Aortic smooth muscle cell (primary cell): ENCODE measurements at places on chromosomes 11 and 22. TPM values are rescaled to one million over a fixed set of nuclear protein-coding genes. Genes with fewer than 3 reads are reported as not detected.

The SSRP1 gene
- total RNA-seq: 63.7 and 83.0 TPM in 2 replicates

The OR2AT4 gene
- not detected in 2 replicates for total RNA-seq

The HMOX1 gene
- 80.9 and 87.3 TPM in 2 replicates for total RNA-seq

The FOSL1 gene
- 24.0 and 32.9 TPM in 2 replicates for total RNA-seq

The OR8B8 gene
- total RNA-seq: not detected in 2 replicates

The CRYBB2 gene
- total RNA-seq: not detected in 2 replicates

The RAG1 gene
- 0.53 and 0.75 TPM in 2 replicates for total RNA-seq

The HBG2 gene
- 0.19 TPM in 1 of 2 replicates, not detected in the other for total RNA-seq

The SLC6A5 gene
- total RNA-seq: not detected in 2 replicates

The GRAMD1B gene
- 5.0 and 7.9 TPM in 2 replicates for total RNA-seq

The MRGPRF gene
- total RNA-seq: 25.6 and 33.0 TPM in 2 replicates

The ELMOD1 gene
- total RNA-seq: 0.13 and 0.19 TPM in 2 replicates

The OR52I2 gene
- not detected in 2 replicates for total RNA-seq

The PHOX2A gene
- not detected in 2 replicates for total RNA-seq

The TMEM191C gene
- total RNA-seq: 2.9 and 3.0 TPM in 2 replicates

The VWCE gene
- 0.92 and 2.0 TPM in 2 replicates for total RNA-seq

The MMP11 gene
- total RNA-seq: 4.6 and 5.2 TPM in 2 replicates

The OR6T1 gene
- not detected in 2 replicates for total RNA-seq

The ANKRD42 gene
- total RNA-seq: 14.1 and 19.7 TPM in 2 replicates

The TCN1 gene
- under 0.01 TPM in 1 of 2 replicates, not detected in the other for total RNA-seq

The TOP3B gene
- 14.7 and 15.6 TPM in 2 replicates for total RNA-seq

The FXYD2 gene
- total RNA-seq: not detected in 2 replicates

The GANAB gene
- 243 and 244 TPM in 2 replicates for total RNA-seq

The OR4A16 gene
- total RNA-seq: not detected in 2 replicates

The LRRC32 gene
- 126 and 128 TPM in 2 replicates for total RNA-seq

The CALCA gene
- total RNA-seq: not detected in 2 replicates

The FGF19 gene
- total RNA-seq: not detected in 2 replicates

The APOA4 gene
- total RNA-seq: not detected in 2 replicates

The IGSF9B gene
- 0.68 and 3.8 TPM in 2 replicates for total RNA-seq

The PANX3 gene
- not detected in 2 replicates for total RNA-seq

The DRD4 gene
- total RNA-seq: 0.06 TPM in 1 of 2 replicates, not detected in the other

The NRXN2 gene
- 27.3 and 30.3 TPM in 2 replicates for total RNA-seq

The OR52N4 gene
- not detected in 2 replicates for total RNA-seq

The LRRC10B gene
- total RNA-seq: under 0.01 TPM in 1 of 2 replicates, not detected in the other

The ZDHHC5 gene
- 30.7 and 33.3 TPM in 2 replicates for total RNA-seq

The MRPL23 gene
- total RNA-seq: 164 and 189 TPM in 2 replicates

The F2 gene
- not detected in 2 replicates for total RNA-seq

The TRIM29 gene
- 0.13 TPM in 1 of 2 replicates, not detected in the other for total RNA-seq

The RGL4 gene
- total RNA-seq: not detected in 2 replicates

The DDX25 gene
- 0.06 TPM in 1 of 2 replicates, not detected in the other for total RNA-seq

The ROBO3 gene
- 2.5 and 2.7 TPM in 2 replicates for total RNA-seq
